Natural killer cell treated with Interleukin-12 subunit alpha and Interleukin-12 subunit beta and Interleukin-15 and Interleukin-18, amount 100 ng/mL, for 72 hours (primary cell): ENCODE measurements at places on chromosomes 7 and 10.
A peak's percentile ranks its signal among the peaks of the same experiment; 100 is the strongest.

GRCh38 chr7:34108165-34108564, 202.8 kb downstream of the BMPER start:
- H3K4me3 ChIP-seq, result no peak overlapping the region
- DNase-seq, result no peak
- H3K27me3 ChIP-seq, result no peaks in the 10 kb centered on the region
- H3K36me3 ChIP-seq, result no peaks in the 10 kb centered on the region
- no peaks in the 10 kb centered on the region for H3K4me1 ChIP-seq

DNA sequence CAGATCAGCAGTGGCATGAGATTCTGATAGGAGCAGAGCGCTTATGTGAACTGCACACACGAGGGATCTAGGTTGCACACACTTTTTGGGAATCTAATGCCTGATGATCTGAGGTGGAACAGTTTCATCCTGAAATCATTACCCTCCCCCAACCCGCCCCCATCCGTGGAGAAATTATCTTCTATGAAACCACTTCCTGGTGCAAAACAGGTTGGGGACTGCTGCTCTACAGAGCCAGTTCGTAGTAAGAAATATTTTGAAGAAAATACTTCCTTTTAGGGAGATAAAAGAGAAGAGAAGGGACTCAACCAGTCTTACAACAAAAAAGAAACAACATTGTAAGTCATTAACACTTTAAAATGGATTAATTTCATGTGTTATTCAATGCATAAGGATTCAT, 1308.2 kb downstream of the GATA3 start:
- no peak for DNase-seq
- H3K27me3 ChIP-seq, result no peaks in the 10 kb centered on the region
- H3K4me1 ChIP-seq, result no peaks in the 10 kb centered on the region
- no peaks in the 10 kb centered on the region for H3K36me3 ChIP-seq

GRCh38 chr10:523925-524324, 165.5 kb downstream of the DIP2C start:
- peak; percentile 22 for DNase-seq
- no peaks in the 10 kb centered on the region for H3K36me3 ChIP-seq
- H3K27me3 ChIP-seq, result peaks cover 48% of the 10 kb centered on the region
- no peak overlapping the region for H3K4me3 ChIP-seq

DNA sequence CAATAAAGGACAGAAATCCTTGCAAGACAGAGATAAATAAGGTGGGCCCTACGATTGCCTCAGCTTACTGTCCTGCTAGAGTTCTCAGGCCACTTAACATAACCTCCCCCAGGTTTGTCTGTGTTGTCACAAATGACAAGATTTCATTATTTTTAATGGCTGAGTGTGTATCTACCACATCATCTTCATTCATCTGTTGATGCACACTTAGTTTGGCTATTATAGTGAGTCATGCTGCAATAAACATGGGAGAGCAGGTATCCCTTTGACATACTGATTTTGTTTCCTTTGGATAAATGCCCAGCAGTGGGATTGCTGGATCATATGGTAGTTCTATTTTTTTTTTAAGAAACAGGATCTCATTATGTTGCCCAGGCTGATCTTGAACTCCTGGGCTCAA, 60.6 kb downstream of the PRTFDC1 start:
- DNase-seq, result no peak
- H3K4me3 ChIP-seq, result no peak overlapping the region
- peaks cover 47% of the 10 kb centered on the region for H3K4me1 ChIP-seq
- H3K27ac ChIP-seq, result no peak overlapping the region
- H3K36me3 ChIP-seq, result peaks cover 7% of the 10 kb centered on the region
